ENCODE measurements at places on chromosomes 1 and 21.
A peak's percentile ranks its signal among the peaks of the same experiment; 100 is the strongest.

- DNase-seq, result no peak
Measured at GRCh38 chr1:205988585-205988995, 14.6 kb downstream of the RAB7B start.

DNA sequence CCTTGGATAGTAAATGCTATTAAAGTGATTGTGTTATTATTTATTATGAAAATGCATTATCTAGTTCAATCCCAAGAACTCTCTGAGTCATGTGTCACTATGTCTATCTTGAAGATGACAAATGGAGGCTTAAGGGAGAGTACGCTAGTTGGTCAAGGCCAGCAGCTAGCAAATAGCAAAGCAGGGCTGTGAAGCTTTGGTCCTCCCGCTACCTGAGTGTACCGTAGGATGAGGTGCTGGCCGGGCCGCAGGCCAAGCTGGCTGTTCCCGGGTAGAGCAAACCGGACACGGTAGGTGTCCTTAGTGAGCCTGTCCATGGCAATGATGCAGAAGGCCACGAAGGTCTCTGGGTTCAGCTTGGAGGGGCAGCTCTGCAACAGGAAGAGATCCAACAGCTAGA, 9.3 kb downstream of the CYB5RL start:
- DNase-seq, result no peak

DNA sequence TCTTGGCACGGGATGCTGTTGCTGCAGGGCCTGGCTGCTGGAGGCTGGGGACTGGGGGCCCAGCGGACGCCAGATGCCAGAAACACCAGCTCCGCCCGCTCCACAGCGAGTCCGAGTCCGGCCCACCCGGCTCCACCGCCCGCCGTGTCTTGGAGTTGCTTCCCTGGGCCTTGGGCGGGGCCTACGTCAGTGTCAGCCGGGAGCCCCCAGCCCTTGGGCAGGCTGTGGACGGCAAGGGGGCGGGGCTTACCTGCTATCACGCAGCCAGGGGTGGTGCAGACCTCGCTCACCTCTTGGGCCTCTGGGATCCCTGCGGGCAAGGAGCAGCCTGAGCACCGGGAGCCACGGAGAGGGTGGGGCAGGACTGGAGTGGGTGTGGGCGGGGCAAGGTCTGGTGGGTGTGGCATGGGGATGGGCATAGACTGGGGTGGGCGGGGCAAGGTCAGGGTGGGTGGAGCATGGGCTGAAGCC, 21.8 kb downstream of the MMEL1 start:
- DNase-seq, result no peak

GRCh38 chr1:159938211-159938852, 7.1 kb downstream of the IGSF9 start:
- DNase-seq, result no peak

DNA sequence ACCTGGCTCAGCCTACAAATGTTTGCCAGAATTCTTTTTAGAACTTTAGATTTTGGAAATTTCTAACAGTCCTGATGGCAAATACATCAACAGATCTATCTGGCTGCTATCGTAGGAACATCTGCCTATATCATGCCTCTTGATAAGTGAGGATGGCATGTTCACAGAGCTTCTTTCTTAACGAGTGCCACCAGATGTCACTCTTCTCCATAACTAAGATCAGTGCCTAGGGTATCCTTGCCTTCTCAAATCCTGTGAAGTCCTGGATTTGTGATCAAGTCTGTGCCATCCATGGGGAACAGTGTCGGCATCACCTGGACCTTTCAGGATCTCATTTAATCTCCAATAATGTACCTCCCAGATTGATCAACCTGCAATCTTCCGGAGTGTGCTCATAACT, 36.5 kb upstream of the CD5L start:
- DNase-seq, result peak; percentile 18

- no peak for DNase-seq
Measured at GRCh38 chr1:236450779-236451178, 56.7 kb downstream of the EDARADD start.

- DNase-seq, result no peak
Measured at GRCh38 chr1:78061825-78062523, 16.2 kb downstream of the GIPC2 start.

- no peak for DNase-seq
Measured at GRCh38 chr1:206782448-206782847, 10.2 kb upstream of the IL10 start.

DNA sequence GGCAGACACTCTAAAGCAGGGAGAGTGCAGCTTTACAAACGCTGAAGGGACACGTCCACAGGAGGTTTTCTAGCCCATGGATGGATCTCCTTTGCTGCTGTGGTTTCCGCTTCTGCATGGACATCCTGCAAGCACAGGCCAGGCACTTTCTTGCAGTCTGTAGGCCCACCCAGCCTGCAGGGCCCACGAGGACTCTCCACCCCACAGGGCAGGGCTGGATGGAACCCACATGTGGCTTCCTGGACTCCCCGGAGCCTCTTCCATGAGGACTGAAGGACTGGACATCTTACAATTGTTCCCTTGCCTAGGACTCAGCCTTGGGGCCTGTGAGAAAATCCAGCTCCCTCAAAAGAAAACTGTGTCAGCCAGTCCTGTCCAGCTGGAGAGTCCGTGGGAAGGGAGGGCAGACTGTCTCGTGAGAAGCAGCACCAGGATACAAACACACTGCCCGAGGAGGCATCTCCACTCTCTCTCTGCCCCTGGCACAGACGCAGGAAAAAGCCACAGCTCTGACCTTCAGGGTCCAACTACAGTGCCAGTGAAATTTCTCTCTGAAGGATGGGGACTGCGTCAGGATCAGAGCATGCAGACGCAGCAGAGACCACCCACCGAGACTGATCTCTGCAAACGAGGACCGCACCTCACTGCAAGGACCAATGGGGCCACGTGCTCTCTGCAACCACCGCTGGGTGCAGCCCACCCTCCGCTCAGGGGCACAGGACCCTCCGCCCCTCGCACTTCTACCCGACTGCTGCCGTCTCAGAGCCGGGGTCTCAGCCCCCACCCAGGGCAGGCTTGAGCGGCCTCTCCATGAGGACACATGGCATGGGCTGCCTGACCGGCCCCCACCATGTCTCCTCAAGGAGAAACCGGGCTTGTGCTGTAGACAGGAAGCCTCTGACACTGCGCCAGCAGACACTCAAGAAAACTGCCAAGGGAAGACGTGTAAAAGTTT, 130.1 kb downstream of the NPHP4 start:
- DNase-seq, result no peak

DNA sequence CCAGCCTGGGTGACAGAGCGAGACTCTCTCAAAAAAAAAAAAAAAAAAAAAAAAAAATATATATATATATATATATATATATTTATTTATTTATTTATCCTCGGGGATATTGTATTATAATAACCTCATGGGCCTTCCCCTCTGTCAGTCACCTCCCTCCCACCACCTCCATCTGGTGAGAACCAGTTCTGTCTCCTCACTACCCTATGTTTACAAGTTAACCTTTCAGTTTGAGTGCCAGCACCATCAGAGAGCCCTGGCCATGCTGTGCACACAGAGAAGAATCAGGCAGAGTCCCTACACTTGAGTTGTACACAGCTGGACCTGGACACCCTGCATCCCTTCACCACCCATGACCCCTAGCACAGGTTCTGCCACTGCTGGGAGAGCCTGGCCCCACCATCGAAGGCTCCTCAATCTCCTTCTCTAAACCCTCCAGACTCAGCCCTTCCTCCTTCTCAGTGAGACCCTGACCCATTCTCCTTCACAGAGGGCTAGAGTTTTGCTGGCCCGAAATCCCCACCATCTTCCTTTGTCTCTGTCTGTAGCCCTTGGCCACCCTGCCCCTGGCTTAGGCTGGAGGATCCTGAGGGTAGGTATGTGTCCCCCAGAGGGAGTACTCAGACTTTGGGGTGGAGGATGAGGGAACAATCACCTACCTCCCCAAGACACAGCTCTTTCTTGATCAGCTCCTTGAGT, 1.2 kb downstream of the S100A5 start:
- no peak for DNase-seq

DNA sequence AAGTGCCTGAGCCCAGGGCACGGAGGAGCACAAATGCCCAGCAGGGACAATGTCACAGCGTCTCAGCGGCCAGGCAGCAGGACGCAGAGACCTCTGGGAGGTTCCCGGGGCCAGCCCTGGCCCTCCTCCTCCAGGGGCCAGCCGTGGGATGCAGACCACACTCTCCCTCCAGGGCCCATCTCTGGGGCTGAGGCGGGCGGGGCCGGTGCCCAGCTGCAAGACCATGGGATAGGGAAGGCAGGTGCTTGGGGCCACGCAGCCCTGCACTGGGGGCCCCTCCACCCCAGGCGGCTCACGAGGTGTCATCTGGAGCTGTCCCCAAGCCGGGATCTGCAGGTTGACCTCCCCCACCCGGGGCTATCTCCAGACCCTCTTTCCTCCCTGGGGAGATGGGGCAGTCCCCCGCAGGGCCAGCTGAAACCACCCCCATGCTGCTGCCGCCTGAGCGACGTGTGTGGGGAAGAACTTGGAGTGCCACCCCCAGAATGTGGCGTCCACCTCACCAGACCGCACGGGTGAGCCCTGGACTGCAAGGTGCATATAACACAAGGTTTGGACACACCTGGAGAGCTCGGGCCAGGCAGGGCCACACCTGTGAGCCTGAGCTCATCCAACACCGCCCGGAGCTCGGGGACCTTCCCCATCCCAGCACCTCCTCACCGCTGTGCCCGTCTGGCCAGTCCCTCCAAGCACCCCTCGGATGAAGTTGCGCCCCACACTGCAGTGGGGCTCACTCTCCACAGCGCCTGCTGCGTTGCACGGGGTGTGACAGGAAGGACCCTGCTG, 4.1 kb upstream of the TTLL10 start:
- no peak for DNase-seq

- peak; percentile 27 for DNase-seq
Measured at GRCh38 chr21:36059823-36060158, 535 bp downstream of the SETD4 start.

Data from Panc1 (cell line).